Activated naive CD8-positive, alpha-beta T cell treated with anti-CD3 and anti-CD28 coated beads for 36 hours (primary cell): ENCODE measurements at places on chromosomes 2 and 18.

DNA sequence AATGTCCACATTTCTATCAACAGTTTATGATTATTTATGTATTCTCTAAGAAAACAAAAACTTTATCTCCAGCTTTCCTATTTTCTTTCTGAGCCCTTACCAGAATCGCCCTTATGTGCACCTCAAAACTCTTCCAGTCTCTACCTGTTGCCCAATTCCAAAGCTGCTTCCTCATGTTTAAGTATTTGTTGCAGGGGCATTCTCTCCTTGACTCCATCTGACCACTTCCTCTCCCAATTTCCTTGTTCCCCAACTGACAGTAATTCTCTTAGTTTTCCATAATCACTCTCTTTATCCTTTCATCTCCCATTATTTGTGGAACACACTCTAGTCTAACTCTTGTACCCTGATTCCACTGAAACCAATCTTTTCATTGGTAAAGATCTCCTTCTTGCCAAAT, 105.4 kb upstream of the RBBP8 start:
- no peak for DNase-seq

DNA sequence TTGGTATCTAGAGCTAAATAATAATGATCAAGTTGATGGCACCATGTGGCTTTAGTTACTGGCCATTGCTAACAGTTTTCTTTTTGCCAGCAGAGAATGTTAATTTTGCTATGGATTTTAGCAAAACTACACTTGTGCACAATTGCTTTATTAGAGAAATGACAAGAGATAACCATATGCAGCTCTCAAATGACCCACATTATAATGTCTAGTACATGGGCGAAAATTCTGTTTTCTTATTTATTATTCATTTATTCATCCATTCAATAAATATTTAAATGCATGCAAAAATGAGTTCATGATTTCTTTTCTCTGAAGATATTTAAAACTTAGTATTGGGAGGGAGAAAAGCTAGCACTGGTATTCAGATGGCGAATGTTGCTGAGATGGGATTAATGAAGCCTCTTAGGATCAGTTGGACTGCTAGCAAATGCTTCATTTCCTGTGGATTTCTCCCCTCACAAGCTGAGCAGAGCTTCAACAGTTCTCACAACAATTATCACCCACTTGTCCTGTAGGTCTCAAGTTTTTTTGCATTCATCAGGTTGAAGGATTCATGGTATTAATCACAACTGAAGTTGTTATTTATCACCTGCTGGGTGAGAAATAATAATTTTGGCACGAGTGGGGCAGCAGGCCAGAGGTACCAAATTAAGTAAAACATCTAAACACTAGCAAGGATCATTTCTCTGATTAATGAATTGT, 95.2 kb downstream of the MTX2 start:
- no peak for DNase-seq

DNA sequence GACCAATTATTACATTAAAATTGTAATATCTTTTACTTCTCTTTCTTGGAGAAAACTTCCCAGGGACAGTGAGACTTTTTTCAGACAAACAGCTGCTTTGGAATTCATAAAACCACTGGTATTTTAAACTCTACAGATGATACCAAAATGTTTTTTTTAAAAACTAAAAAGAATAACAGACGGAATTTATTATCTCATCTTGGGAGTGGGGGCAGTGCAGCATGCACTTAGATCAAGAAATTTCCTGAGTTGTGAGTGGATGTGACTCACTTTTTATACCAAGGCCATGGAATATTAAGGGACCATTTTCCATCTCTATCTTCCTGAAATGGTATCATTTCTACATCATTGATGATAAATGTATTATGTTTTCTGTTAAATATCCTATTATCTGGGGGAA, 422.8 kb upstream of the HNRNPA3 start:
- no peak for DNase-seq

GRCh38 chr2:206158563-206159345, 490 bp downstream of the NDUFS1 start:
- DNase-seq: no peak

DNA sequence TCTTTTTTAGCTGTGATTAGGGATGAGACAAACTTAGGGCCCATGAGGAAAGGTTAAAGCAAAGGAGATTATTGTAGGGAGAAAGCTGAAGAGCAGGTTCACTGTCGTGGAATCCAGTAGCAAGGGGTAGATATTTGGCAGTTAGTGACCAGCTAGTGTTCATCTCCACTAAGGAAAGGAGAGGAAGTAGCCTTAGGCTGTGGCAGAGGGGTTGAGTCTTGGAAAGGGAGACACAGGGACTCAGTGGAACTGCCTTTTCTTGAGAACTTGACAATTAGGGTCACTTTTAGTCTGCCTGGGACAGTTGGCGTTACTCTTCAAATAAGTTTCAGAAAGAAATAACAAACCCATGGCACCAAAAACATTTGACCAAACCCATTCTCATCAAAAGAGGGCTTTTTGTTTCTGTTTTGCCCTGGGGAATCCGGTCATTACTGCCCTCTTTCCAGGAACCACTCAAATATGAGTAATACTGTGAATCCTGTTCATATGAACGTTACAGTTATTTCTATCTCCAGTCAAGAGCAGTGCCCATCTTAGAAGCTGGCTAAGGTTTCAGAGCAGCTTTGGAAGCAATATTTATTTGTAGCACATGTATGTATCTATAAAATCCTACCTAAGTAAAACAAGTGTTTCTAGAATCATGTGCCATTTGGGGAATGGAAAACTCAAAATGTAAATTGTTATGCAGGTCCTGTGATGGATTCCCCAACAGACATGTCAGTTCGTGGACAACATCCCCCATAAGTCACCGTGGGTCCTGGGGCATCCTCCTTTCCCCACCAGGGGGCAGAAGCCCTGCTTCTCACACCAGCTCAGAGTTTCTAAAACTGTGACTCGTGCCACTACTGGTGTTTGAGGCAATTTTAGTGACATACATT, 77.3 kb upstream of the PHLPP1 start:
- DNase-seq: peak; percentile 36

- DNase-seq: no peak
Measured at GRCh38 chr2:10709290-10709939, 12.0 kb upstream of the ATP6V1C2 start.

- no peak for DNase-seq
Measured at GRCh38 chr2:150495001-150495400, 7.5 kb upstream of the RND3 start.

DNA sequence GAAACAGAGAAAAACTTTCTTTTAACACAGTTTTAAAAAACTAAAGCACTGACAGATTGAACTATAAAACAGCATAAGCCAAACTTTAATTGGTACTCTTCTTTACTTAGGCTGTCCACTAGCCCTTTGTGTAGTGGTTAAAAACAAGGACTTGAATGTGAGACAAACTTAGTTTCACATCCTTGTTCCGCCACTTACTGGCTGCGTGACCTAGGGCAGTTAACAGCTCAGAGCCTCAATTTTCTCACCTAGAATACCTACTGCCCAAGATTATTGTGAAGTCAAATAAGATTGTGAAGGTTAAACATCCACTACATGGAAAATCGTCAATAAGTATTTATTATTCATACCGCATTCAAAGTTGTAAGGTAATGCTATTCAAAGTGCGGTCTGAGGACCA, 2.0 kb downstream of the WDR35 start:
- DNase-seq: no peak

GRCh38 chr18:57148263-57148662, 1.4 kb downstream of the BOD1L2 start:
- DNase-seq: no peak

DNA sequence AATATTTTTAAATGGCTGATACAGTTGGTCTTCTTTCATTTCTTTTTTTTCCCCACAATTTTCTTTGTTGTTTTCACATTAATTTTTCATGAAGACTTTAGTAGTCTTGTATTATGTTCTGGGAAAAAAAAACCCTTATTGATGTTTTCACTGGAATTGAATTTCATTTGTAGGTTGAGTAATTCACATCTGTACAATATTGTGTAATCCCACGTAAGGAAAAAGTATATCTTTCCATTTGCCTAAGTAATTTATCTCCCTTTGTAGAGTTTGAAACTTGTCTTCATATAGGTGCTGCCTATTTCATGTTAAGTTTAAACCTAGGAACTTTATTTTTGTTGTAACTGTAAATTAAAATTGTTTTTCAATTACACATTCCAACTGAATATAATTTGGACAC, 2.0 kb downstream of the DNAJC27 start:
- no peak for DNase-seq
